ENCODE measurements at places on chromosomes 5 and 9. TPM values are rescaled to one million over a fixed set of nuclear protein-coding genes. Genes with fewer than 3 reads are reported as not detected.

DNA sequence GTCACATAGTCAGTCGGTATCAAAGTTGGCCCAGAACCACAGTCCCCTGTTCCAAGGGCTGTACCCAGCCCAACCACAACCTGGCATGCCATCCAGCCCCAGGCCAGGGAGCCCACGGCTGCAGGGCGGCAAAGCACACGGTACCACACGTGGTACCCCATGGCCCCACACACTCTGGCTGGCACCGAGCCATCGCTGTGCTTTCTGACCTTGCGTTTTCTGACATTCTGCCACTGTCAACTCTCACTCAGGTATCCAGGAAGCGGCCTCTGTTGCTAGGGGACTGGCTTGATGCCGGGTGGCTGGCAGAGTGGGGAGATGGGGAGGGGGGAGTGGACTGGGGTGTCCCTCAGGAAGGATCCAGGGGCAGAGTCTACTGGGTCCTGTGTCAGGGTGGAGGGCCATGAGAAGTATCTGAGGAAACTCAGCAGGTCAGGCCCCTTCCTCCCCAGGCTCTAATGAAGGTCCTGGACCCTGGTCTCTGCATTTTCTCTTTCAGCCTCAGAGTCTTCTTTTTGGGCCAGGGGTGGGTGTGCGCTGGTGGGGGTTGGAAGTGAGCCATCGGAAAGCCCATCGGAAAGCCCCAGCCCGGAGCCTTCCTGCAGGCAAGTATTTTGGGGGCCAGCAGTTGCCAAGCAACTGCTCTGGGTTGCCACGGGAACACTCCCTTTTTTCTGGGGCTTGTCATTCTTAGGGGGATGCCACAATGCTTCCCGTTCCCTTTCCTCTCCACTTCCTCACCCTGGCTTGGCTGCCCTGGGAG lies 21.0 kb upstream of the RALGDS start:
- no peak for DNase-seq

GRCh38 chr9:20212806-20213205 lies 409.5 kb downstream of the MLLT3 start:
- DNase-seq: no peak

- DNase-seq: peak; percentile 95
These were observed 192.2 kb downstream of the C9orf152 start for GRCh38 chr9:110015759-110016158.

DNA sequence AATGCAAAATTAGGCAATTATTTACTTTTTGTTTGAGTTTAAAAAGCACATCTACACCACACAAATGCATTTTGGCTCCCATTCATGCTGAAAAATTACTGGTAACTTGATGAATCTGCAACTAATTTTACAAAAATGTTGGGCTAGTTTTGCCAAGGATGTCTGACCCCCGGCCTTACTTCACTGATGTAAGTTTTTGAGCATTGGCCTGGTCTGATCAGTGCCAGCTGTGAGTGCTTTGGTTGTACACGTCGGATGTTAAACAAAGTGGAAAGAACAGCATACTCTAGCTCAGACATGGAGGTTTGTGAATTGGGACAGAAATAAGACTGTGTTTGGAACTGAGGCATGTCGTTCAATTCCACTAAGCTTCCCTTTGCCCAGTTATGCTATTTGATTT lies 1044.2 kb downstream of the TLE4 start:
- DNase-seq: no peak

GRCh38 chr9:1170918-1171317 lies 120.8 kb downstream of the DMRT2 start:
- no peak for DNase-seq

GRCh38 chr9:93945400-93946337 lies 9.5 kb downstream of the BARX1 start:
- no peak for DNase-seq

DNA sequence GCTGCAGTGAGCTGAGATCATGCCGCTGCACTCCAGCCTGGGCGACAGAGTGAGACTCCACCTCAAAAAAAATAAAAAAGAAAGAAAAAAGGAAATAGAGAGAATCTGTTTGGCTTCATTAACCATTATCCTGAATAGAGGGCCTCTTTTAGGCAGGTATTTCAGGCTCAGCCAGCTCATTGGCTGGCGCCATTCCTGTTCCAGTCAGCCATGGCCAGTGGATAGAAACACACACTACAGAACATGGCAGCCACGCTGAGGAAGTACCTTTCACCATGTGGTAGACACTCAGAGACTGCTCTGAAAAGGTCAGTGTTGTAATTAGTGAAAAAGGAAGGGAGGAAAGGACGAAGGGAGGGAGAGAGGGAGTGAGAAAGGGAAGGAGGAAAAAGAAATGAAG lies 340.0 kb upstream of the ACTBL2 start:
- no peak for DNase-seq

DNA sequence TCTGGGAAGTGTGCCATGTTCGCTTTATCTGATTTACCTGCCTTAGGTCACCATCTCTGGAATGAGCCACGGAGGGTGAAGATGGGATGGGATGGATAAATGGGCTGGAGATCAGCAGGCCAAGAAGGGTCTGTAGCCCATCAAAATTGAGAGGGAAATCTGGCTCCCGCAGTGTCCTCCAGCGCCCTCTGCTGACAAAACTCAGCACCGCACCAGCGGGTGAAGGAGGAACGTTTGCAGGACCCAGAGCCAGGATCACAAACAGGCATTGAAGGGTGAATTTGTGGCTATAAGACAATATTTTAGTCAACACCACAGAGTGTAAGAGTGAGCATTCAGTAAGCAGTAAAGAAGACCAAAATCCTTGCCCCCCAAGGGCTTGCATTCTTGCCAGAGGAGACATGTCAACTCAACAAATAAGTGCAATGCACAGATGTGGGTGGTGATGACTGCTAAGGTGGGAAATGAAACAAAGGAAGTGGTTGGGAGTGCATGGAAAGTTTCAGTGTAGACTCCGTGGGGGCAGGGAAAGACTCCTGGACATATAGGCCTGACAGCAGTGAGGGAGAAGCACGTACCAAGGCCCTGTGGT lies 124.4 kb downstream of the TENT4A start:
- DNase-seq: no peak

- no peak for DNase-seq
These were observed 505.0 kb downstream of the EBF1 start for GRCh38 chr5:158594595-158595242.

DNA sequence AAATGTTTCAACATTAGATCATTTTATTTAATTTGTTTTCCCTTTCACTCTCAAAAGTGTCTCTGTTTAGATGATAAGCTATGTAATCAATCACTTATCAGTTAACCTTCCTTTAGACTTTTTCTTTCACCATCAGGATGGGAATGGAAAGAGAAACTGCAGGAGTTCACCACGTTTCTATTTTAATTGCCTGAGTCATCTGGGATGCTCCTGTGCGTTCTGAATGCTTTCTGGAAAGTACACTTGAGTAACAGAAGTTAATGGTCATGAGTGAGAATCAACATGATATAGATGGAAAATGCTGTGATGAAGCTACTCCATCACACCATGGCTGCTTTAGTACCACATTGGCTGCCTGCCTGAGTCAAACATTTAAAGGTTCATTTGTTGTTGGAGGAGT lies 783.3 kb upstream of the CDH9 start:
- DNase-seq: peak; percentile 52

GRCh38 chr5:173001229-173001841 lies 17.8 kb downstream of the ATP6V0E1 start:
- DNase-seq: no peak

GRCh38 chr9:121541256-121541655 lies 41.6 kb upstream of the GGTA1 start:
- DNase-seq: no peak

DNA sequence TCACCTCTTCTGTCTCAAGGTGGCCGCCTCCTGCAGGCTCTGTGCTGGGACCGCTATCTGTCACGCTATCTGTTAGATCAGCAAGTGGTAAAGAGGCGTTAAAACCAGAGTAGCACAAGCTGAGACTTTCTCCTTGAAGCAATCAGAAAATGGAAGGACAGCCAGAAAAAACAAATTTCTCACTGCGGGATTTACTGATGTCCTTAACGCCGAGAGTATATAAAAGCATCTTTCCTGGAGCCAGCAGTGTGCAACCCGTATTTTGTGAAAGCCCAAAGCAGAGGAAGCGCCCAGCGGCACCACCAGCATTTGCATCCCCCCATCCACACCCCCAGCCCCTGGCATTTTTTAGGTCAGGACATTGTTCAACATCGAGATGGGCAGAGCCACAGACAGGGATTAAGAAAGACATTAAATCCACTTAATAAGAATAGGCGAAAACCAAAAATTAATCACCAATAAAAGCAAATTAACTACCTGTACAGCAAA lies 48.6 kb downstream of the DUSP1 start:
- DNase-seq: no peak

- DNase-seq: no peak
These were observed 31.3 kb upstream of the IFNE start for GRCh38 chr9:21513431-21513830.

- no peak for DNase-seq
These were observed 36.9 kb downstream of the SPRY4 start for GRCh38 chr5:142287973-142288313.

- peak; percentile 67 for DNase-seq
These were observed 33.9 kb downstream of the EPB41L4B start for GRCh38 chr9:109286981-109287380.

Gene IFNA6
- total RNA-seq: not detected

Gene NIM1K
- total RNA-seq: 0.07 TPM

Gene CDH18
- 1.9 TPM for total RNA-seq

Gene KIF2A
- 52.4 TPM for total RNA-seq

Gene MEIKIN
- total RNA-seq: not detected

Gene PDCD1LG2
- total RNA-seq: 28.1 TPM

Gene BARHL1
- total RNA-seq: not detected

Gene DIRAS2
- total RNA-seq: not detected

All from M059J (cell line).